Stimulated activated CD8-positive, alpha-beta memory T cell treated with anti-CD3 and anti-CD28 coated beads, Interleukin-15, amount 100 ng/mL, for 4 hours (primary cell): ENCODE measurements at places on chromosomes 13 and 19.

DNA sequence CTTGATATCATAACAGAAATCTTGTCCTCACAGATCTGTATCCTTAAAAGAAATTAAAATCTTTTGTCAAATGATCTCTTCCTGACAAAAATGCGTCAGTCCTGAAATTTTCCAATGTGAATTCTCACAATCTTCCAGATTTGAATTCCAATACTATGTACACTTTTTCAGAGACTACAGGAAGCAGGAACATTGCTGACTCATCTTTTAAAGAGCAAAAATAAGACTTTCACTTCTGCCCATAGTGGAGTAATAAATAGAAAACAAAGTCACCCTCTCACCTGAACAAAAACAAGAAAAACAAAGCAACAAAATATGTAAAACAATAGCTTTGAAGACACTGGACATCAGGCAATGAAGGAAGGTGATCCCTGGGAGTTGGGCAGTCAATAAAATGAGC is 167.0 kb upstream of the IPO5 start:
- DNase-seq, result no peak

DNA sequence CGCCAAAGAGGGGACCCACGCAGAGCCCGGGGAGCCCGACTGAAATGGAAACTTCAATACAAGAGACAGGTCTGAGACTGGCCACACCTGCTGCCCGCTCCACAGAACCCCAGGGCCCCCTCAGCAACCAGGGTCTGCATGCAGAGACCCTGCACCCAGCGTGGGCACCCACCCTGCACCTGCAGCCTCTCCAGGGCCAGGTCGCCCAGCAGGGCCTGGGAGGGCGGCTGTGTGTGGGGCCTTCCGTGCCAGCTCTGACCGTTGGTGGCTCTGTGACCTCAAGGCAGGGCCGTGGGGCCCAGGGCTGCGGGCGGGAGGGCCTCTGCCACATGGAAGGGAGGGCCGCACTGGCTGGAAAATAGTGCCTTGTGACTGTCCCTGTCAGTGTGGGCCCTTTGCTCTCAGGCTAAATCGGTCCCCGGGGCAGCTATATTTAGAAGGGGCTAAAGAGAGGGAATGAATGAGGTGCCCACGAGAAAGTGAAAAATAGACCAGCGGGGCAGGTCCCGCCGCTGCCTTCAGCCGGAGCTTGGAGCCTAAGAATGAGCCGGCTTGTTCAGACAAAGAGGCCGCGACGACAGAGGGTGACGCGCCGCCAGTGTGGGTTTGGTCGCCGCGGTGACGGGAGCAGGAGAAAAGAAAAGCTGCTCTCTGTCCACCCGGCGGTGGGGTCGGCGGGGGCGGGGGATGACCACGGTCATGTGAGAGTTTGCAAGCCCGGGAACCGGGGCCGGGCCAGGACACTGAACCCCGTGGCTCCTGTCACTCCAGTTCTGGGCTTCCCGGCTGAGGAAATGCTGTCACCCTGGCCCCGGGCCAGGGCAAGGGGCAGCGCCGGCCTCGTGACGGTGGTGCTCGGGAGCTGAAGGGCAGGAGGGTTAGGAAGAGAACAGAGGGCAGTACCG is 70.5 kb downstream of the GADD45B start:
- no peak for DNase-seq

DNA sequence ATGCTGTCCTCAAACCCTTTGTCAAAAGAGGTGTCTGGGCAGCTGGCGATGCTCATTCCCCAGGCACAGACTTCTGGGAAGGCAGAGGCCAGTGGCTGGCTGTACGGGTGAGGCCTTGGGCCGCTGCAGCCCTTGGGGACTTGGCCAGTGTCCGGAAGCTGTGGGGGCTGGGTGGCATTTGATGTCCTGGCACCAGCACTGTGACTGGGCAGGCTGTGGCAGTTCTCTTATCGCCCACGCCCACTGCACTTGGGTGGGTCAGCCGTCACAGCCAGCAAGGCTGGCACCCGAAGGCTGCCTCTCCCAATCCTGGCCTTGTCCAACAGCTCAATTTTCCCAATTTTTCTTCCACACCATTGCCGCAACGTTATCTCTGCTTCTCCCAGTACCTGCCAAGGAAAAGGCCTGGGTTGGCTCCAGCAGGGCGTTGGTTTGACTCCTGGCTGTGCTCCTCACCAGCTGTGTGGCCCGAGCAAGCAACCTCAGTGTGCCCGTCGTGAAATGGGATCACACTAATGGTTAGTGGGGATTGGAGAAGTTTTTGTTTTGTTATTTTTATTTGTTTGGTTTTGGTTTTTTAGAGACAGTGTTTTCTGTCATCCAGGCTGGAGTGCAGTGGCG is 12.7 kb upstream of the SLC44A2 start:
- no peak for DNase-seq

GRCh38 chr19:43290568-43291359 is 21.4 kb upstream of the PSG9 start:
- DNase-seq, result no peak

GRCh38 chr13:110624766-110625756 is 9.7 kb downstream of the NAXD start:
- no peak for DNase-seq

- no peak for DNase-seq
Observed at GRCh38 chr13:102354011-102354410, 47.8 kb downstream of the FGF14 start.

DNA sequence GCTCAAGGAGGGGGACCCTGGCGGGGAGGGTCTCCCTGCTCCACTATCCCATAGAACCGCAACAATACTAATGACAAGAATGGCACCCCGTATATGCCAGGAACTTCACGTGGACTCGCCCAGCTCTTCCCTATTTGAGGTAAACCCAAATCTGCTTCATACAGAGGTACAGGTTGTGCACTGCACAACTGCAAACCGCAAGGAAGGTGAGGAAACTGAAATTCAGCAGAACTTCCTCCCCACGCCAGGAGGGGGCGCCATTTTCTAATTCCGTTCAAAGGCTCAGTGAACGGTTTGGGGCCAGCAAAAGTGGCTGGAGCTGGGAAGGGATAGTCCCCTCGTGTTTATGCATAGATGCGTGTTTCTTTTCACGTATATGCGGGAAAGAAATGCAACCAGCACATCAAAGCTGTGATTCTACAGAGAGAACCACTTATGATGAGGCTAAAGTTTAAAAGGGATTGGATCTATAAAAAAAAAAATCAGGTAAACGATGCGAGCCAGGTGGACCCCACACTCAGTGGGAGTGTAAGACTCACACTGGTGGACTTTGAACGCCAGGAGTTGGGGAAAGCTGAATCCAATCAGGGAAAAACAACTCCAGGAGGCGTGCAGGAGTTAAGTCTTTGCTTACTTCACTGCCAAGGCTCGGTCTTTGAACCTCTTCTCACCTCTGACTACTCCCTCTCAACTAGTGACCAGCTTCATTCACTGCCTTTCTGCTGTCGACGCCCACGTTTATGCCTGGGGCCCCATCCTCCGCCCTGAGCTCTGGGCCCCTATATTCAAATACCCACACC is 20.3 kb downstream of the C19orf81 start:
- DNase-seq, result no peak
